ENCODE measurements at places on chromosomes 2 and 18.

- DNase-seq, result no peak
Observed at GRCh38 chr2:181077128-181077709, 96.8 kb downstream of the UBE2E3 start.

GRCh38 chr2:171432206-171432968, 1.4 kb downstream of the METTL8 start:
- DNase-seq, result no peak

GRCh38 chr2:233477548-233478433, 88.8 kb downstream of the USP40 start:
- DNase-seq, result no peak

- no peak for DNase-seq
Observed at GRCh38 chr2:42092084-42092996, 44.5 kb downstream of the PKDCC start.

Measured in CD4-positive, alpha-beta T cell treated with Interferon gamma for 1 hour (primary cell).